ENCODE measurements at places on chromosomes 4 and X.

GRCh38 chr4:184396570-184397515 is 77.5 kb downstream of the IRF2 start:
- DNase-seq: no peak

DNA sequence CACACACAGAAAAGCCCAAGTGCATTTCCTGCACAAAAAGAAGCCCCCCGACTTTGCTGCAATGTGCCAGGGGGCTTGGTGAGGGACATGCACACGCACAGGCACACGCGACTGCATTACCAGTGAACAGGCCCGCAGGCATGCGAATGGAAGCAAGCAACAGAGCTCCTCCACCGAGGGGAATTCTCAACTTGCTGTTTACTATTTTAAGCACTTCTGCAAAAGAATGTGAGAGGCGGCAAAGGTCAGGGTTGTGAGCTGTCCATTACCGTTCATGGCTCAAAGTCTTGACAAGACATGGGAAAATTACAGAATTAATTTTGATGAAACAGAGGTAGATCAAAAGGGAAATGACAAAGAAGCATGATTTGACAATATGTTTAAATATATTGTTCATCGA is 342.5 kb upstream of the NOCT start:
- DNase-seq: no peak

GRCh38 chr4:125727931-125728330 is 413.2 kb downstream of the FAT4 start:
- DNase-seq: no peak

DNA sequence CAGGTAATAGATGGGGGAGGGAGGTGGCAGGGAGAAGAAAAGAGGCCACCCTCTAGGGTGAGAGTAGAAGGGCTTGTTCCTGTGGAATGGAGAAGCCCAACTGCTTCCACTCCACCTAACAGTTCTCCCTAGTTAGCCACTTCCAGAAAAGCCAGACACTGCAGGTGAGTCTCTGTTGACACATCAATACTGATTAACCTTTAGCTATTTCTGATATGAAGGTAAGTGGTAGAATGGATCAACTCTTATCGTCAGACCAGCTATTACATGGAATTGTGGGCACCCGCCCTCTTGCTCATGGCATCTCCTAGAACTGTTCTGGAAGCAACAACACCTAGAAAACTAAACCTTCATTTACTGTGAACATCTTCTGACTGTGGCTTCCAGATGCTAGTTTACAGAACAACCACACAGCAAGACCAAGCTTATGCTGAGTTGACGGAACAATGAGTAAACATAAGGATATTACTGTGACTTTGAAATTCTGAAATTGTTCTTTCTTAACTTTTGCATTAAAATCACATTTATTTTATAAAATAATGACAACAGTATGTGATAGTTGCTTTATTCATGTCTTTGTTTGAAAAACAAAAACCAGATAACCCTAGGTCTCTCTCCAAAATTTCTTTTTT is 44.7 kb downstream of the ANXA3 start:
- no peak for DNase-seq

- DNase-seq: no peak
Observed at GRCh38 chr4:125434136-125434535, 119.4 kb downstream of the FAT4 start.

DNA sequence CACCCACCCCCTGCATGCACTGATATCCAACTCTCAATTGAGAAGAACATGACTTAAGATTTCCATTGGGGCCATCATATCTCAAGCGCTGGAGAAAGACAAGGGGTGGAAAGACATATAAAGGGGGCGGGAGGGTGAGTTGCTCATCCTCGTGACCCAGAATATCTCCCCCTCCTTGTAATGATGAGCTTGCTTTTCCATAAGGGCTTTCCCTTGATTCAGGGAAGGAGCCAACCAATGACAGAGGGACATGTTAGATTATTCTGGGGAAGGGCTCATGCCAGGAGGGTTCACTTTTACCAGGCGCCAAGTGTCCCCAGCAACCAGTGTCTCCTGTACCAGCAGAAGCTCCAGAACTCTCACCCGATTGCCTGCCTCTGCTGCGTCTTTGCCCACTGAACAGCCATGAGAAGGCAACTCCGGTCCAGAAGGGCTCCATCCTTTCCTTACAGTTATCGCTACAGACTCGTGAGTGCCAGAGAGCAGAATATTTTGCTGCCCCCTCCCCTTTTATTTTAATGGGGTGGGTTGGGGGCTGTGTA is at the start of gene ATP1B4:
Gene ATP1B4, plus strand, starts transcription at position 326 of the 542 bp plus-strand sequence. Its CDS starts 80 bp downstream, at position 406.
- no peak for DNase-seq

DNA sequence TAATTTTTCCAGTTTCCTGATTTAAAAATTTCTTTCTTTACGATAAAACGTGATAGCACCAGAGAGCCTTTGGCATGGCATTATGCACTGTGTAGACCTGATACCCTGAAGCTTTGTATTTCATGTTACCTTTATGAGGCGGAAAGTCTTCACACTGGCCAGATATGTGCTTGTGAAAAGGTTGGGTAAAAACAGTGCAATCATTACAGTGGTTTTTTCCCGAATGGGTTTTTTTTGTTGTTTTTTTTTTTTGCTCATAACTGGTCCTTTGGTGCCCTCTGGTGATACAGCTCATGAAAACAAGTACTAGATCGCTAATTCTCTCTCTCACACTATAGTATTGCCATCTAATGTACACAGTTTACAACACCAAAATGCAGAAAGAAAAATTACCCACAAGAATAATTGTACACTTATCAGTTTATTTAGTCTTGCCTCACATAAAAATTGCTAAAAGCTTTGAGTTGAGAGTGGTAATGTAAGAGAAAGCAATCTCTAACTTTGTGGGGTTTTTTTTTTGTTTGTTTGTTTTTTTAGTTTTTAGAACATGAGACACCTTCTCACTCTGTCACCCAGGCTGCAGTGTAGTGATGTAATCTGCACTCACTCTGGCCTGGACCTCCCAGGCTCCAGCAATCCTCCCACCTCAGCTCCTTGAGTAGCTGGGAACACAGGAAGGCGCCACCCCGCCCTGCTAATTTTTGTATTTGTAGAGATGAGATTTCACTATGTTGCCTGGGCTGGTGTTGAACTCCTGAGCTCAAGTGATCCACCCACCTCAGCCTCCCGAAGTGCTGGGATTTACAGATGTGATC is 21.3 kb downstream of the SPCS3 start:
- DNase-seq: no peak

DNA sequence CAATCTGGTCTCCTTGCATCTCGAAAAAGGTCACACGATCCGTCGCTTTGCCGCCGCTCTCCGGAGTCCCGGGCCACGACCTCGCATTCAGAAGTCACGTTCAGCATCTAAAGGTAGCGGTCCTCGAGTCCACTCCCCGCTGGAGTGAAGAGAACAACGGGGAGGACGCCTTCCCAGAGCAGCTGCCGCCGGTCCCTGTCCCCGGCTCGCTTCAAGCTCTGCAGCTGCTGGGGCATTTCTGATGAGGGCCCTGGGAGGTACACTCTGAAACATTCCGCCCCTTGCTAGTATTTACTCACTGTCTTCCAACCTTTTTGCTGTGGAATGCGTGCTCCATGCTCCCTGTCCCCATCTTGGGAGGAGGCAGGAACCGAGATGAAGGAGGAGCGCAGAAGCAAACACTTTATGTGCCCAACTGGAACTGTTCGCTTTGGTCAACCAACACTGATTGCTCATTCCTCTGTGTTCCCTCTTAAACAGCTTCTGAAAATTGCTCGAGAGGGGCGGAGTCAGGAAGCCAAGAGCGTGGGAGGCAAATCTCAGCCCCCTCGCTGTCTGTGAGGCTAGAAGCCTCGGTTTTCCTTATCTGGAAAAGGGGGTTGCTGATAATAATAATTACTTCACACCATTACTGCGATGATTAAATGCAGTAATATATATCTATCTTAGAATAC is 6.4 kb upstream of the VAMP7 start:
- DNase-seq: no peak

GRCh38 chr4:48891028-48891619 is 15.4 kb downstream of the OCIAD2 start:
- no peak for DNase-seq

DNA sequence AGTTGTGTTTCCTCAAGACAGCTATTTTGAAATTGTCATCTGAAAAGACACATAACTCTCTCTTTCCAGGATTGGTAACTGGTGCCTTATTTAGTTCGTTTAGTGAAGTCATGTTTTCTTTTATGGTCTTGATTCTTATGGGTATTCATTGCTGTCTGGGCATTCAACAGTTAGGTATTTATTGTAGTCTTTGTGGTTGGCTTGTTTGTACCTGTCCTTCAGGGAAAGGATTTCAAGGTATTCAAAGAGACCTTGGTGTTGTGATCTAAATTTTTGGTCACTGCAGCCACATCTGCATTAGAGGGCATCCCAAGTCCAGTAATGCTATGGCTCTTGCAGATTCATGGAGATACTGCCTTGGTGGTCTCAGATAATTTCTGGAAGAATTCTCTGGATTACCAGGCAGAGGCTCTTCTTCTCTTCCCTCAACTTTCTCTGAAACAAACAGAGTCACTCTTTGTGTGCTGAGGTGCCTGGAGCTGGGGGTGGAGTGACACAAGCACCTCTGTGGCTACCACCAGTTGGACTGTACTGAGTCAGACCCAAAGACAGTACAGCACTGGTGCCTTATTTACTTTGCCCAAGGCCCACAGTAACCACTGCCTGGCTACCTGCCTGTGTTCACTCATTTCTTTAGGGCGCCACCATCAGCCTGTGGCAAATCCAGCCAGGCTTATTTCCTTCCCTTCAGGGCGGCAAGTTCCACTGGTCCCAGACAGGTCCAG is 620.4 kb downstream of the KCNIP4 start:
- DNase-seq: no peak

DNA sequence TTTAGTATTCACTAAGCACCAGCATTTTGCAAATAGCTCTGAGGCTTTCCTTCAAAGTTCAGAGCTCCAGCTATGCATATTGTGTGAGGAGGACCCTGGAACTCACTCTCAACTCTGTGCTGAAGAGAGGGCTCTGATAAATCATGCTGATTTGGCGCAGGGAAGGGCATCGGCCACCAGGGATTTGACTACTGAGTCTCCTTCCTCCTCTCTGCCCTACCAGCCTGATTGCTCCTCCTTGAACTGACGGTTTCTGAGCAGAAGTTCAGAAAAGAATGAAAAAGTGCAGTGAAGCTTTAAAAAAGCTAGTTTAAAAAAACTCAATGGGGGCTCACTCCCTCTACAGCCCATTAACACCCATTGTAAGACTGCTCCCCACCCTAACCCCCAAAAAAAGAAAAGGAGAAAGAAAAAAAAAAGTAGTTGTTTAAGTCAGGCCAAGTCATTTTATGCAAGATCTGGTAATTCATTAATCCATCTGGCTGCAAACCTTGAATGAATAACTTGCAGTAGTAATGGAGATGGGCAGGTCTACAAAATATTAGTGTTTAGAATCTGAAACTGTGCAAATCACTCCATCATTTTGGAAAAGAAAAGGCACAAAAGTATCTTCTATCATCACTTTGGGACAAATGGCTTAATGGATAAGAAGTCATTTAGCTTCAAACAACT is 13.3 kb downstream of the PPARGC1A start:
- DNase-seq: no peak

DNA sequence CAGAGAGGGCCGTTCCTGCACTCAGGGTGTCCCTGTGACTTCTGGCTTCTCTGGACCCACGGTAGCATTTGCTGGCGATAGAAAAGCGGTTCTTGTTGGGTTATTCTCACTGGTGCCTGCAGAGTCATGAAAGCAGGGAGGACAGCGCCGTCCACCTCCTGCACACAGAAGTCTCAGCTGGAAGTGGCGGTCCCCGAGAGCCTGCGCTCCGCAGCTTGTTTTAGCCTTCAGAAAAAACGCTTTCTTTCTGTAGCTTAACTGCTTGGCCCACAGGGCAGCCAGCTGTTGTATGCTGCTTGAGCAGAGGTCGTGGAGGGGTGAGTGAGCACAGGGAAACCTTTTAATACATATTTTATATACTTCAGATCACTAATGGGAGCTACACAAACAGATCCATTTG is 400.7 kb upstream of the FAT1 start:
- no peak for DNase-seq

DNA sequence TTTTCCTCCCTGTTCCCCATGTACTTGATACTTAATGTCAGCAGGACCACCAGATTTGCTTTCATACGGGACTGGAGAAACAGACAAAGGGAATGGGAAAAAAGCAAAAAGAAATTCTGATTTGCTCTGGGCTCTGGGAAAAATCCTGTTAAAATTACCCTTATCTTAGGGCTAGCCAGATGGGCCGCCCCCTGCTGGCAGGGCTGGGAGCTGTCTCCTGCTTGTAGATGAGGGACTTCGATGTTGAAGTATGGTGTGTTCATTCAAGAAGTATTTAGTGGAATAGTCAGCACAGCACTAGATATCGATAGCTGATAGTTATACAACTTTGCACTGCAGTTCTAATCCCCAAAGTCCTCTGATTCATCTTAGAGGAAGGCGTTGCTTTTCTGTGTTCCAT is 45.8 kb downstream of the BCORL1 start:
- no peak for DNase-seq

- no peak for DNase-seq
Observed at GRCh38 chr4:67403342-67403741, 142.0 kb downstream of the CENPC start.

DNA sequence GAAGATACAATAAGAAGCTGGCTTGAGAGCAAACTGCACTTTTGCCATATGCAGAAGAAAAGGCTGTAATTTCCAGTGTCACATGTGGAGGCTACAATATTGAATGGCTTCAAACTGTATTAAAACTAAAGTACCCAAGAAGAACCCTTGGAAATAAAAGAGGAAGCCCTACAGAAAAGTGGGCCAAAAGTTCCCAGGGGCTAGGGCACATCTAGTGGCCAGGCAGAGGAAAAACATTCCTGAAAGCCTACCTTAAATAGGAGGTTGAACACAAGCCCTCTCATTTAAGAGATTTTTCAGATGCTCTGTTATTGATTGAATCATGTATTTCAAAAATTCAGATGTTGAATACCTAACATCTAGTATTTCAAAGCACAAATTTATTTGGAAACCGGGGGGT is 40.6 kb upstream of the PRDX4 start:
- no peak for DNase-seq

GRCh38 chrX:151983186-151983585 is 8.7 kb upstream of the GABRE start:
- no peak for DNase-seq

- no peak for DNase-seq
Observed at GRCh38 chrX:43557792-43558191, 98.3 kb upstream of the MAOA start.

GRCh38 chr4:134388351-134388750 is 186.8 kb upstream of the PABPC4L start:
- DNase-seq: no peak

GRCh38 chrX:63889001-63889400 is 104.0 kb upstream of the ARHGEF9 start:
- no peak for DNase-seq

All from retinal pigment epithelial cell (primary cell).